ENCODE measurements at places on chromosomes 5 and 9. TPM values are rescaled to one million over a fixed set of nuclear protein-coding genes. Genes with fewer than 3 reads are reported as not detected.
A peak's percentile ranks its signal among the peaks of the same experiment; 100 is the strongest.

DNA sequence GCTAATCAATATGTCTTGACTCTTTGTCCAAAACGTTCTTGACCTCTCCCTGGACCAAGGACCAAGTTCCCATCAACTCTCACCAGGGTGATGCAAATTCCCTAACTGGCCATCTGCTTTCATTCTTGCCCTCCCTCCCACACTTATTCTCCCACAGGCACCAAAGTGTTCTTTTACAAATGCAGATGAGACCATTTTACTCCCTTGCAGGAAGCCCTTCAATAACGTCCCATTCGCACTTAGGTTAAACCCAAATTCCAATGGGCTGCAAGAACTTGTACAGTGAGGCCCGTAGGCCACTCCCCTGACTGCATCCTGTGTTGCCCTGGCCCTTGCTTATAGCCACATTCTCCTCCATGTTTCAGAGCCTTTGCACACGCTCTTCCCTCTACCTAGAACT, 7.3 kb downstream of the ARAP3 start:
- DNase-seq = no peak

- no peak for DNase-seq
These were observed 182.6 kb upstream of the C9orf72 start for GRCh38 chr9:27755846-27756245.

DNA sequence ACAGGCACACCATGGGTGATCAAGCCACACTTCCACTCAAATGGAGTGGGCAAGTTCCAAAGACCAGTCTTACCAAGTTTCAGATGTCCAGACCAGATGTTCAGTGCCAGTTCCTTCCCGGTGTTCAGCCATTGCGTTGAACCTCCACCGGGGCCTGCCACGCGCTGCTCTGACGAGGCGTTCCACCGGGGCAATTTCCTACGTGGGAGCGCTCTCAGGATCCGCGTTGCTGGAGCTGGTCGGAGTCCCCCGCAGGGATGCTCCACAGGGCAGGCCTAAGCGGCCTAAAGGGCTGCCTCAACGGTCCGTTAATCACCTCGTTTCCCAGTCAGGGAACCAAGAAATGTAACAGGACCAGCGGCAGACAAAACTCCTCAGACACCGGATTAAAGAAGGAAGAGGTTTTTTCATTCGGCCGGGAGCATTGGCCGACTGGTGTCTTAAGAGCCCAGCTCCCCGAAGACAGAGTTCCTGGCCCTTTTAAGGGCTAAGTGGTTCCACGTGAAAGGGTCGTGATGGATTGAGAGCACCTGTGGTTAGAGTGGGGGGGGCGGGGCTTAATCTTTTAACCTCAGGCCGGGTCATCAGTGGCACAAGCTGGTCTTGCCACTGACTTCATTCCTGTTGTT, 35.7 kb upstream of the PPP1R26 start:
- DNase-seq = no peak

DNA sequence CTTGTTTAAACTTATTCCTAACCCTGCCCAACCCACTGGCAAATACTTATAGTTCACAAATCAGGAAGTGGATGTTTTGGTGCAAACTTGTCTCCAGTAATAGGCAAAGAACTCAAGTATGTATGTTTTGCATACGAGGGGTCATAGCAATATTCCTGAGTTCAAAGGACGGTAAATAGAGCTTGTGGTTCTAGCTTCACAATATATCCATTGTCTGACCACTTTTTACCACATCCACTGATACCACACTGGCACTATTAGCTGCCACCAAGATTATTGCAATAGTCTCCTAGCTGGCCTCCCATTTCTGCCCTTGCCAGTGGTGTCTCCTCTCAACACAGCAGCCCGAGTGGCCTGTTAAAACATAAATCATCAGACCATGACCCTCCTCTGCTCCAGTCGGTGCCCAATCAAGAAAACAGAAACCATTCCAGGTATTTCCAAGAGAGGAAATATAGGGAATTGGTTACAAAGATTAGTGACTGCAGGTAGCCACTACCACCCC, 17.0 kb downstream of the GRXCR2 start:
- no peak for DNase-seq

- DNase-seq = no peak
These were observed 228.8 kb upstream of the TYRP1 start for GRCh38 chr9:12464400-12464799.

- DNase-seq = no peak
These were observed 20.4 kb downstream of the PDE8B start for GRCh38 chr5:77230727-77231470.

GRCh38 chr5:139262742-139263445, 30.6 kb upstream of the MATR3 start:
- peak; percentile 78 for DNase-seq

DNA sequence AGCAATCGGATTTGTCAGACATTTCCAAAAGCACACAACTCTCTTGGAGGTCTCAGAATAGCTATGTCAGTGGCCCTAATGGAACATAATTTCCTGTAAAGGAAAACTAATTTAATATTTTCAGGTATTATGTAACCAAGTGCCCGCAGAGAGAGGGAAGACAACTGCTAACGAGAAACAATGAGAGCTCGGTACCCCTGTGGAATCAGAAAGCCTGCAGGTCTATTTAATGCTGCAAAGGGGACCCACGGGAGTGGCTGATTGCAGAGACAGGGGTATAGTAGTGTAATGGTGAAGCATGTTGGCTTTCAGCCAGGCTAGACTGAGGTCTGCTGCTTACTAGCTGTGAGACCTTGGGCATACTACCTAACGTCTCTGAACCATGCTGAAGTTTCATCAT, 508.1 kb upstream of the BRINP1 start:
- DNase-seq = no peak

- peak; percentile 41 for DNase-seq
These were observed 24.7 kb upstream of the RXRA start for GRCh38 chr9:134301387-134302129.

- DNase-seq = no peak
These were observed 1171.2 kb downstream of the CDH12 start for GRCh38 chr5:21681911-21682310.

GRCh38 chr5:64690104-64690416, 243 bp upstream of the SHISAL2B start:
- no peak for DNase-seq

DNA sequence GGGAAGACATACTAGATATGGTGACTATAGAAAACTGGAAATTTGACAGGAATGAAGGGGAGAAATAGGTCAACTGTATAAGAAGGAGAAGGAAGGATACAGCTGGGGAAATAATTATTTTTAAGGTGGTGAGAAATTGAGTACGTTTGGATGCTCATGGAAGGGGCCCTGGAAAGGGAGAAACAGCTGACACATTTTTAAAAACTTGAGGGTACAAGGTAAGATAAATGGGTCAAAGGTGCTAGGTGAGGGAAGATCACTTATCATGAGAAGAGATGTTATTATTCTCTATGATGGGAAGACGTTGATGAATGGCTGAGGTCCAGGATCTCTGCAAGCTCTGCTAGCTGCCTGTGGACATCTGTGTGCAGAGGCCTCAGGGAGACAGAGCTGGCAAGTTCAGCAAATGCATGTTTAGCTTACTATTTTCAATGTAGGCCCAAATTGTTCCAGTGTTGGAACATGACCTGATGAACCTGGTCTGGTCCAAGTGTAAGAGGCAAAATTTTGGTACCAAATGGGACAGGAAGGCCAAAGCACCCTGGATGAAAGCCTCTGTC, 181.7 kb downstream of the MTRR start:
- DNase-seq = no peak

DNA sequence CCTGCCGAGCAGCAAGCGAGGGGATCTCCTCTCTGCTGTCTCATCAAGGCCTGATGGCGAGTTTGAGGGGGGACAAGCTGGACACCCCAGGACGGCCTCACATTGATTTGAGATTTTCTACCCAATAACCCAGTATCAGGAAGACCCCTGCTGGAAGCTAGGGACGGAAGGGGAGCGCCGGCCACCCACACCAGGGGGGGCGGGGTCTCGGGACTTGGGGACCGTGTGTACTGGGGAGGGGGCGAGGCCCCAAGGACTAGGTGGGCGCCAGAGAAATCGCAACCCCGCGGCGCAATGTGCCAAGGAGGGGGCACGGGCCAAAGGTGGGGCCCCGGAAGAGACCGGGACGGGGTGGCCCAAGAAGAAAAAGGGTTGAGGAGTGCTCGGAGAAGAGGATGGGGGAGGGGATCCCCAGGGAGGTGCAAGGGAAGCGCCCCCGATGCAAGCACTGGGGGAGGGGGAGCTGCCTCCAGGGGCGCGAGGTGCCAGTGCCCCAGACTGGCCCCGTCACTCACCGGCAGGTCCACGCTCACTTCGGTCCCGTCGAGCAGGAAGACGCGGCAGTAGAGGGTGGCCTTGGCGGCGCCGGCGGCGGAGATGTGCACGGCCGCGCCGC, 1.1 kb downstream of the EPB41L4B start:
- DNase-seq = peak; percentile 74

GRCh38 chr9:105252405-105252756, 7.9 kb downstream of the SLC44A1 start:
- DNase-seq = no peak

GRCh38 chr5:14006823-14007520, 62.5 kb upstream of the DNAH5 start:
- no peak for DNase-seq

DNA sequence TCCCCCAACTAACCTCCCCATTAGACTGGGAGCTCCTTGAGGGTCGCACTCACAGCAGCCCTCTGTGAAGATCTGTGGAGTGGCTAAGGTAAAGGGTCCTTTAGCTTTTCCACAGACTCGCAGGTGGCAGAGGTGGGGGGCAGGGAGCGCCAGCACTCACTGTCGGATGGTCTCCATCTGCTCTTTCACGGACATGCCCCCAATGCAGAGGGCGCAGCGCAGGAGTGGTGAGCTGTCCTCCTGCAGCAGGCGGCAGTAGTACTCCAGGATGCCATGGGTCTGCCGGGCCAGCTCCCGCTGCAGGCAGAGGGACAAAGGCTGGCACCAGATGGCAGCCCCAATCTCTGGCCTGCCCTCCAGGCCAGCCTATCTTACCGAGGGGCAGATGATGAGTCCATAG, 2.2 kb downstream of the DDX41 start:
- no peak for DNase-seq

DNA sequence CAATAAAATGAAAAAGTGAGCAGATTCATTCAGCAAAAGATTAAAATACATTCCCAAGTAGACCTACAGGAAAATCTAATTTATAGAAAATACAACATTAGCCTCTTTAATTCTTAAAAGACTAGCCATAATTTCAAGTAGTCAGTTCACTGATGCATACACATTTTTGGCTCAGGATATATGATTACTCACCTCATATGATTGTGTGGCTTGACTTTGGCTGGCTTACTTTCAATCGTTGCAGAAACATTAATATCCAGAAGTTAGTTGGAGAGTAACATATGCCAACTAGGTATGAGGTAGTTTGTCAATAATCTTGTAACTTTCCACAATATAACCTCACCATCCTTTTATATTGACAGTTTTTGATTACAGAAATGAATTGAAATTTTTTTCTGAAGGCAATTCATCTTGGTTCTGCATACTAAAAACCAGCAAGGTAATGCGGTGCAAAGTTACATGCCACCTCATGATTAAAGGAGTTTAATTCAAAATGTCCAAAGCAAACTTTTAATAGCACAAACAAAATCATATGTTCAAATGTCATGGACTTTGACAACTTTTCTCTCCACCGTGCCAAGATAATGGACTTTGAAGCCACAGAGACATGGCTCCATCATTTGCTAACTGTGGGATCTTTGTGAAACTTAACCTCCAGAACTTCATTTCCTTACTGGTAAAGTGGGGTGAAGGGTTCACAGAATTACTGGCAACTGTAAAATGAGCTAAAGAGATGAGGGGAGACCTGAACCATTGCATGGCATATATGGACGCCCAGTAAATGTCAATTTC, 76.6 kb upstream of the PAM start:
- no peak for DNase-seq

DNA sequence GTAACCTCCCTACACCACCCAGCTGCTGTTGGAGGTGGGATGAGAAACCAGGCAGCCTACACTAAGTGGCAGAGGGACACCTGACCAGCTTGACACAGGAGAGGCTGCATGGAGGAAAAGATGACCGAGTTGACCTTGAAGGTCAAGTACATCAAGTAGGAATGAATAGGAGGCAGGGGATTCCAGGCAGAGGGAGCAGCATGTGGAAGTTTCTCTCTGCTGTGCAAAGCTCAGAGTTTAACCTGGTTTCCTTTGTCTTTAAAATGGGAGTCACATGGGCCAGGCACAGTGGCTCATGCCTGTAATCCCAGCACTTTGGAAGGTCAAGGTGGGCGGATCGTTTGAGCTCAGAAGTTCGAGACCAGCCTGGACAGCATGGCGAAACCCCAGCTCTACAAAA, 32.6 kb downstream of the SPRY4 start:
- no peak for DNase-seq

DNA sequence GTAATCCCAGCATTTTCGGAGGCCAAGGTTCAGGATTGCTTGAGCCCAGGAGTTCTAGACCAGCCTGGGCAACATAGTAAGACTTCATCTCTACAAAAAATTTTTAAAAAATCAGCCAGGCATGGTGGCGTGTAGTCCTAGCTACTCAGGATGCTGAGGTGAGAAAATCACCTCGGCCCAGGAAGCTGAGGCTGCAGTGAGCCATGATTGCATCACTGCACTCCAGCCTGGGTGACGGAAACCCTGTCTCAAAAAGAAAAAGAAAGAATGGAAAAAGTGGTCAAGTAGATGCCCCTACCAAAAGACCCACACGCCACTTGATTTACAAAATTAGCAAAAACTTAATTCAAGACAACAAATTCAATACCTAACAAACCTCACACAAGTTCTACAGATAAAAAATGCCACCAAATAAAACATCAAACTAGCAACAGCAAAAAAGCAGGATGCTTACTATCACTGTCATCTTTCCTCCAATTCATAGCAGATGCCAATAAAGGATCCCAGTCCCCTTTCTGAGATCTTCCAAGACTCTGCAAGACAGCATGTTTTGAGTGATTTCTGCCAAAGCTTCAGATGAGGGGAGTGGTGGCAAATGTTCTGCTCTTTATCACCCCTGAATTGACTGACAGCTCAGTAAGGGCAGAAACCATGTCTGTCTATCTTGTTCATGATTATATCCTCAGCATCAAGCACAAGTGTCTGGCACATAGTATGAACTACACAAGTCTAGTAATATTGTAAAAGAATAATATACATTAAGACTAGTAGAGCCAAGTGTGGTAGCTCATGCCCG, 34.2 kb upstream of the TESK1 start:
- DNase-seq = no peak

- DNase-seq = no peak
These were observed 237.7 kb downstream of the SH3GL2 start for GRCh38 chr9:17816431-17817027.

GFM2 gene
- total RNA-seq = 6.9 TPM

PLPP7 gene
- total RNA-seq = 1.4 TPM

PAXX gene
- 16.4 TPM for total RNA-seq

PCDHA6 gene
- total RNA-seq = 0.31 TPM

DHX29 gene
- total RNA-seq = 11.0 TPM

RORB gene
- total RNA-seq = 0.05 TPM

SELENOP gene
- total RNA-seq = 69.8 TPM

ADAMTS16 gene
- 2.9 TPM for total RNA-seq

TAF11L5 gene
- total RNA-seq = not detected

RNF183 gene
- 0.16 TPM for total RNA-seq

PDCD1LG2 gene
- 0.43 TPM for total RNA-seq

PCDHAC1 gene
- 1.5 TPM for total RNA-seq

TMOD1 gene
- total RNA-seq = 8.4 TPM

LCN10 gene
- 1.7 TPM for total RNA-seq

MED10 gene
- 14.1 TPM for total RNA-seq
